Breast epithelium (tissue), 4 donors: ENCODE measurements at places on chromosomes 3 and 15. TPM values are rescaled to one million over a fixed set of nuclear protein-coding genes. Genes with fewer than 3 reads are reported as not detected.

- DNase-seq = no peak
Measured at GRCh38 chr3:99895703-99896441, 78.2 kb downstream of the CMSS1 start.

- no peak for DNase-seq
Measured at GRCh38 chr15:68487087-68487843, 55.3 kb upstream of the ITGA11 start.

- DNase-seq = no peak
Measured at GRCh38 chr15:95840004-95840403, 490.5 kb upstream of the NR2F2 start.

Gene INKA1
- 4.5 TPM for total RNA-seq

DNA sequence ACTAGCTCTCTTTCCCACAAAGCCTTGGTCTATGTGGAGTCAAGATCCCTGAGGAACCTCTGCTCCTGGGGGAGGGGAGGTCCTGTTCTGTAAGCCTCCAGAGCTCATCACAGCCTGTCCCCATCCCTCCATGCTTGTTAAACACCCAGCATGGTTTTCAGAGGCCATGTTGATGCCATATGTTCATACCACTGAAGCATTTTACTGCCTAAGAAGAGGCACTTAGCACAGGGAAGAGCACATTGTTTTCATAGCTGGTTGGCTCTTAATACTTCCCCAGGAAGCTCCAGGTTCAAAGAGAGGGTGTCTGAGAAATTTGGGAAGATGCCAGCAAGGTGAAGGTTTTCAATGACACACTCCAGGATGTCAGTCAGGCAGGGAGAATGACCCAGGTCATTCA, 25.6 kb downstream of the CPNE4 start:
- DNase-seq = no peak

GRCh38 chr3:78644847-78645246, 1123.0 kb downstream of the ROBO1 start:
- DNase-seq = no peak

- no peak for DNase-seq
Measured at GRCh38 chr3:134067531-134068161, 37.9 kb upstream of the SLCO2A1 start.

Gene CPLX3
- not detected for total RNA-seq

DNA sequence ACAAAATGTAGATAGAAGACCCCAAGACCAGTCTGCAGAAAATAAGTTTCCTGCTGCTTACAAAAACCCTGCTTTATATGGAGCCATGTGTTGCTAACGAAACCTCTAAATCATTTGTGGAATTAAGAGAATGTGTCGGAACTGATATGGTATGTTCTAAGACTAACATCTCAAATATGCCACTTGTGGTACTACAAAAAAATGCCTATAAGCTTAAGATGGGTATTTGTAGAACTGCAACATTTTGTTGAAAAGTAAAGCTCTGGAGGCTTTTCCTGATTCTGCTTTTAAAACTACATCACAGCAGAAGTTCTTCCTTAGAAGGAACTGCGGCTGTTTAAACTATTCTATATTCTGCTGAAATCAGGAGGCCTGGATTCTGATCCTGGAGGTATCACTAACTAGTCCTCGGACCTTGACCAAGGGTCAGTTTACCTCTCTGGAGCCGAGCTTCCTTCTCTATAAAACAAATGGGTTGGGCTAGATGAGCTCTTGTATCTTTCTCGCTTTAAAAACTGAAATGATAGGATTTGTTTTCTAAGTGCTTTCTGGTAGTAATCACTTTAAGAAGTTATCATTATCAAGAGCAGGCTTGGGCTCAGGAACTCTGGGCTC, 74.9 kb downstream of the RAD18 start:
- no peak for DNase-seq

DNA sequence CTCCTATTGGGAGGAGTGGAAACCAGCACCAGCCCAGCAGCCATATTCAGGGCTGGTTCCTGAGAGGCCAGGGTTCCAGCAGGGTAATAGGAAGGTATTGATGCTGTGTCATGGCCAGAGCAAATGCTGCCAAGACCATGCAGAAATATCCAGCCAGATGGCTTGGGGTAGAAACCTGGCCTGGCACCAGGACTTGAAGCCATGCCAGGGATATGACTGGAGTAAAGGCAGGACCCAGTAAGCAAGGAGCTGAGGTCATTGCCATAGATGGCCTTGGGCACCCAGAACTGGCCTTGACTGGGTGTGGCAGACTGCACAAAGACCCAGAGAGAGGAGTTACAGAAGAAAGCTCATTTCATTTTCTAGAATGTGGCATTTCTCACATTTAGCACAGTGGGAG, 257.6 kb upstream of the GOLGA6L4 start:
- DNase-seq = no peak

Gene MINAR1
- total RNA-seq = 1.0 TPM

Gene STRA6
- total RNA-seq = 1.0 TPM

DNA sequence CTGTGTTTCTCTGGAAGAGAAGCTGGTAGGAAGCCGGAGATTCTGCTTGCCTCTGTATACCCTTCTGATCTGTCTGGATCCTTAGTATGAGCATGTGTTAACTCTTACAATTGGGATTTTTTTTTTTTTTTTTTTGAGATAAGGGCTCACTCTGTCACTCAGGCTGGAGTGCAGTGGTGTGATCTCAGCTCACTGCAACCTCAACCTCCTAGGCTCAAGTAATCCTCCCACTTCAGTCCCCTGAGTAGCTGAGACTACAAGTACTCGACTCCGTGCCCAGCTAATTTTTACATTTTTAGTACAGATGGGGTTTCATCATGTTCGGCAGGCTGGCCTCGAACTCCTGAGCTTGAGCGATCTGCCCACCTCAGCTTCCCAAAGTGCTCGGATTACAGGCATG, 44.5 kb downstream of the RPN1 start:
- DNase-seq = no peak

- no peak for DNase-seq
Measured at GRCh38 chr3:175274474-175275218, 415.5 kb downstream of the NAALADL2 start.

DNA sequence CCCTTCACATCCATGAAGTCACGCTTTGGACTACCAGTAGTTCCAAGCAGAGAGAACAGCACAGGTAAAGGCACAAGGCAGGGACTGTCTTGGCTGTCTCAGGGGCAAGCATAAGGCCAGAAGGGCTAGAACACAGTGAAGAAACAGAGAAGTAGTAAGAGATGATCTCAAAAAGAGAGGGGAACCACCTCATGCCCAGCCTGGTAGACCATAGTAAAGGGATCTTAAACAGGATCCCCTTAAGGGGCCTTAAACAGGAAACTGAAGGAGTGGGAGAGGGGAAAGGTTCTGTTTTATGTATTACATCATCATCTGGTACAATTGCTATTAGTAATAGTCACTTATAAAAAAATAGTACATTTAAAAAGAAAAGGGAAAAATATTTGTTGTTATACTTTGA, 25.8 kb downstream of the P2RY1 start:
- DNase-seq = no peak

DNA sequence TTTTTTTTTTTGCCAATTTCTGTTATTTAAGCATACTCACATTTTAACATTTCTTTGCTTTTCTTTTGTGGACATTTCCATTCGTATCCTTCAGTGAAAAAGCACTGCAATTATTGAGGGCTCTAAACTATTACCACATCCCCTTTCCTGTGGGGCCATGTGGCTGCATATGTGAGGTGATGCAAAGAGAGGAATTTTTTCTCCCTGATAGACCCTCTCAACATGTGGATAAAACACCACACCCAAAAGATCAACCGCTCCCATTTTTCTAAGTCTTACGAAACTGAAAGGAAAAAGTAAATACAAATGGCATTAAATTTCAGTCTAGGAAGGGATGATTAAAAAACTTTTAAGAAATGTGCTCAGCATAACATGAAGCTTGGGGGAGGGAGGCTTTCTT, 68.8 kb downstream of the DNAJC13 start:
- no peak for DNase-seq

Gene LRRIQ4
- total RNA-seq = not detected

Gene TMA7
- total RNA-seq = 270 TPM

DNA sequence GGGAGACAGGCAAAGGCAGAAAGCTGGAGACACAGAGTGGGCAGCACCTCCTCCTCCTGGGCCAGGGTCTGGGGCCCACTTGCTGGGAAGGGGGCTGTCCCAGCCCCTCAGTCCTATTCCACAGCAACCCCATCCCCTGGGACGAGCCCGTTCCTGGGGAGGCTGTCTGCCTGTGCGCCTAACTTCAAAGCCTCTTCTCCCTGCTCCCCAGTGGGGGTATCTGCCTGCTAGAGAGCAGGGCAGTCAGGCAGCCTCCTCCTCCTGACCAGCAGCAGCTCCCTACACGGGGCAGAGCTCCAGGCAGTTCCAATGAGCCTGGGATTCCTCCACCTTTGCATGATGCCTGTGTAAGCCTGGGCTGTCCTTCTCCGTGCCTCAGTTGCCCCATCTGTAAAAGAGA, 6.9 kb downstream of the PTH1R start:
- DNase-seq = no peak

DNA sequence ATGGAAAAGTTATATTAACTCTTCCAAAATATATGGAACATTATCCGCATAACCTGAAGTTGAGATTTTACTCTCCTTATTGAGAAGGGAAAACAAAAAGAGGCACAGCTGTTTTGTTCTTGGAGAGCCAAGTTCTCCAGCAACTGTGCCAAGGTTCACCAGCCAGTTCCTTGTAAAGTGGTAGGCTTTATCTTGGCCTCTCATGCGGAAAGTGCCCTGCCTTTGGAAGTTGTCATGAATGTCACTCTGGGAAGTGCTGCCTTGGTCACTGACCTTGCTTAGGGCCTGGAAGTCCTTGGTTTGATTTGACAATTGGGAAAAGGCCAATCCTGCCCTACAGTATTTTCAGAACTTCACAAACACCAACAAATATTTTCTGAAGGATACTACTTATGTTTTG, 44.2 kb upstream of the THRB start:
- no peak for DNase-seq

DNA sequence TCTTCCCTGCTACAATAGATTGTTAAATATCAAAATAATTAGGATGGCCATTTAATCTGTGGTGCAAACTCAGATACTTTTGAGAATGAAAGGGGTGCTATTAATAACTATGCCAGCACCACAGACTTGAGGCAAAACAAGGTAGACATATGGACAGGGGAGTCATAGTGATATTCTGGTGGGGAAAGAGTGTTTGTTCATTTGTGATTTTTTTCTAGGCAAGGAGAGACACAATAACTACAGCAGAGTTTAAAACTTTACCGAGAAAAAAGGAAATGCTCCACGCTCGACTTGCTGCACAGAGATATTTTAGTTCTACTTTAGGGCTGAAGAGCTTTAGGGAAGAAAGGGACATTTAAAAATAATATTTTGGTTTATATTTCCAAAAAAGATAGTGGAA, 611.2 kb upstream of the GRM7 start:
- no peak for DNase-seq

Gene LOXL1
- total RNA-seq = 5.6 TPM

- DNase-seq = no peak
Measured at GRCh38 chr15:29550834-29551465, 271.3 kb downstream of the TJP1 start.

Gene LRTM1
- not detected for total RNA-seq

DNA sequence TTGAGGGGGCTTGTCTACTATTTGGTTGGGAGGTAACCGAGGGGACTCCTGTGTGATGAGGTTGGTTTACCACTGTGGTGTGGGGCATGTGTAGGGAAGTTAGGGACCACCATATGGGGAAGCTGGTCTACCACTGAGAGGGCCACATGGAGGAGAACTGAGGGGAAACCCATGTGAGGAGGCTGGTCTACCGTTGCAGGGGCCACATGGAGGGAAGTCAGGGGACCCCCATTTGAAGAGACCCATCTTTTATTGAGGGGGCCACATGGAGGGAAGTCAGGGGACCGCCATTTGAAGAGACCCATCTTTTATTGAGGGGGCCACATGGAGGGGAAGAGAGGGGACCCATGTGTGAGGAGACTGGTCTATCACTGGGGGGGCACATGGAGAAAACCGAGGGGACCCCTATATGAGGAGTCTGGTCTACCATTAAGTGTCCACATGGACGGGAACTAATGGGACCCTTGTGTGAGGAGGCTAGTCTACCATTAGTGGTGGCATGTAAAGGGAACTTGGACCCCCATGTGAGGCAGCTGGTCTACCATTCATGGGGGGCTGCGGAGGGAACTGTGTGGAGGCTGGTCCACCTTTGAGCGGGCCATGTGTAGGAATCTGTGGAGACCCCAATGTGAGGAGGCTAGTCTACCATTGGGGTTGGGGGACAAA, 165.5 kb downstream of the FBLN2 start:
- peak; percentile 19 for DNase-seq

Gene CCK
- not detected for total RNA-seq

DNA sequence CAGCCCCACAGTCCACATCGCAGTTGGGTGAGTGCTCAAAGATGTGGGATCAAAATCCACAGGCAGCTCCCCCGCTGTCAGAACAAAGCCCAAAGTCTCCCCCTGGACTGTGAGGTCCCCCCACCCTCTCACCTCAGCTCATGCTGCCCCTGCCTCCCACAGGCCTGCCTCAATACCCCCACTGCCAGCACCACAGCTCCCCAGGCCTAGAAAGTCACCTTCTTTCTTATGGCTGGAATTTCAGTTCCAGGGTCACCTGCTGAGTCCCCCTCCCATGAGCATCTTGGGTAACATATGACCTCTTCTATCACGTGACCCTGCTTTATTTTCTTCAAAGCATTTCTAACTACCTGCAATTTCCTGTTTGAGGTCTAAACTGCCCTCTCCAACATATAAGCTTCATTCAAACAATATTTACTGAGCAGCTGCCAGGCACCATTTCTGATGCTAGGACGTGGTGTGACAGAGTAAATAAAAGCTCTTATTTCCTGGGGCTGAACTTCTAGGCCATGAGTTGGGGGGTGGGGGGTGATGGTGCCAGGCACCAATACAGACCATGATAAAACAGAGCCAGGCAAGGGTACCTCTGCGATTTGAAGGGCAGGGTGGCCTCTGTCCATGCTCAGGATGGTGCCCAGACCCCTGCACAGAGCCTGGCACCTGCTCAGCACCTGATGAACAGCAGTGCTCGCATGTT, 2.4 kb upstream of the TMEM89 start:
- no peak for DNase-seq

DNA sequence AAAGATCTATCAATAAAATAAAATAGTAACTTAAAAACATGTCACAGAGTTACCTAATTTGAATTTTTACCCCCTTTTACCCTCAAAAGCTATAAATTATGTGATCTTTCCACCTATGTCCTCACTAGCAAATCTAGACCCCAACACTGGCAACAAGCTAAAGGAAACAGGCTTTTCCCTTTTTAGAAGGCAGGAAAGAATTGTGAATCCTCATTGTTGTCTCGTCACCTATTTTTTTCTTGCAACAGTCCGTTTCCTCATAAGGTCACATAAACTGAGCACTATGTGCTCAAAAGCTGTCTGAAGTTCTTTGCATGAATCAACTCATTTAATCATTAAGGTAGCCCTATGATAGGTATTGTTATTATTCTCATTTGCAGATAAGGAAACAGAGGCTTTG, 34.6 kb upstream of the DAZL start:
- no peak for DNase-seq

GRCh38 chr3:11915621-11916424, 69.1 kb upstream of the TAMM41 start:
- DNase-seq = no peak

Gene CIDEC
- 1,697 TPM for total RNA-seq

GRCh38 chr15:39627451-39628143, 46.7 kb downstream of the THBS1 start:
- DNase-seq = no peak

Gene ACAN
- not detected for total RNA-seq

Gene CCDC33
- not detected for total RNA-seq

- no peak for DNase-seq
Measured at GRCh38 chr3:101890716-101891115, 41.4 kb downstream of the NFKBIZ start.
